A172 (cell line): ENCODE measurements at places on chromosomes 16 and 17.

DNA sequence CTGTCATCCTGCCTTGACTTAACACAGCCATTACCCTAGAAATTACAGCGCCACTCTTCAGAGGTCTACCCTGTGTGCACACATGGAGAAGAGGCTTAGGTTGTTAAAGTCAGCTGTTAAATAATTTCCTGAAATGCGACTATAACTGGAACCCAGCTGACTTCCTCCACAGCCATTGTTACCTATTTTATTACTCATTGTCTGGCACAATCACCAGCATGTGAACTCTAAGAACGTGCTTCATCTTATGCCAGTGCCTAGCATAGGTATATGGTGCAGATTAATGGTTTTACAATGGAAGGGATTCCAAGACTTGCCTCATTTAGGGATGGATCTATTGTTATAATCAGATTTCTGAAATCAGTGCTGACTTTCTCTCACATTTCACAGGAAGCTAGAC lies 11.9 kb downstream of the RDM1 start:
- DNase-seq, result no peak

- peak; percentile 74 for DNase-seq
These were observed 25.4 kb upstream of the HOXB13 start for GRCh38 chr17:48753794-48754499.

GRCh38 chr17:51056813-51057510 lies 63.7 kb downstream of the SPAG9 start:
- DNase-seq, result peak; percentile 61

DNA sequence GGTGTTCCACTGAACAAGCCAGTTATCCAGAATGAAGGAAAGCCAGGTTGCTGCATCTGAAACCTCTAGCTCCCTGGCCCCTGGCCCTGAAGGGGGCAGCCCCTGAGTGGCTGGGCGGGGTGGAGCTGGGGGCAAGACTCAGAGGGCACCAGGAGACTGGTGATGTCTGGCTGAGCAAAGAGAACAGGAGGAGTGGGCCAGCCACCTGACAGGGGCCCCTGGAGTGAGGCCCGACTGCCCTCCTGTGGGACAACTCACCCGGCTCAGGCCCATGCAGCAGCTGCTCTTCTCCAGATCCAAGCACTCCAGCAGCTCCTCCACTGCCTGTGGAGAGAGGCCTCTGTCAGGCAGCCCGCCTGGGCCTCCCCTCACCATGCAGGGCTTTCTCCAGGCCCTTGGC lies 60.4 kb downstream of the PIPOX start:
- DNase-seq, result peak; percentile 50

DNA sequence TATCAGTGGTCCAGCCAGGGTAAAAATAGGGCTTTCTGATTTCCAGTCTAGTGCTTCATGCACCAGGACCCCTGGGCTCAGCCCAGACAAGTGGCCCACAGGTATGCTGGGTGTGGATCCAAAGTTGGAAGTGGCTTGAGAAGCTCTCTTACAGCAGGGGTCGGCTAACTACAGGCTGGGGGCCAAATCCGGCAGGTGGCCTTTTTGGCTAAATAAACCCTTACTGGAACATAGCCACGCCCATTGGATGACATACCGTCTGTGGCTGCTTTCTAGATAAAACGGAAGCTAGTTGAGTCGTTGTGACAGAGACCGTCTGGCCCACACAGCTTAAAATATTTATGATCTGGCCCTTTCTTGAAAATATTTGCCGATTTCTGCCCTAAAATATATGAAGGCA lies 119.0 kb upstream of the CDC42EP4 start:
- DNase-seq, result peak; percentile 58

GRCh38 chr16:83661656-83662055 lies 146.1 kb upstream of the HSBP1 start:
- DNase-seq, result no peak

- DNase-seq, result peak; percentile 44
These were observed 9.3 kb downstream of the GJD3 start for GRCh38 chr17:40355123-40355803.

DNA sequence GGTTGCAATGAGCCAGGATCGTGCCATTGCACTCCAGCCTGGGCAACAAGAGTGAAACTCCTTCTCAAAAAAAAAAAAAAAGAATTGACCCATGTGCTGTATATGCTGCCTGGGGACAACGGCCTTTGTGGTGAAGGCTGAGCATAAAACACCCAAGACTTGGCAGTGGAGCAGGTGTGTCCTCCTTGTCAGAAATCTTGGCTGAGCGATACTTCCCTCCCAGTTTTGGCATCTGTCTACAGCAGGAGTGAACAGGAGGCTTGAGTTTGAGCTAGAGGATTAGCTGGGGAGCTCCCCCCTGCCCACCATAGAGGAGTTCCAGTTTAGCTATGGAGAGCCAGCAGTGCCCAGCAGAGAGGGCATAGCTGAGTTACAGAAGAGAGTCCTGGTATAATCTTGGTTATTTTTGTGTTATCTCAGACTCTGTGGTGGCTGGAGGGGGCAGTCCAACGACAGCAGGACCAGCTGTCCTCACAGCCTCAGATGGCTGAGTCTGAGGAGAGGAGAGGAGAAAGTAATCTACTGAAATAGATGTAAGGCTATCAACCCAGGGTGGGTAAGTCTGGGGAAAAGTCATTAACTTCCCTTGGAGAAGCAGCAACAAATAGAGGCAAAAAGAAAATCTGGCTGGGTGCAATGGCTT lies 18.4 kb downstream of the SP2 start:
- DNase-seq, result no peak

DNA sequence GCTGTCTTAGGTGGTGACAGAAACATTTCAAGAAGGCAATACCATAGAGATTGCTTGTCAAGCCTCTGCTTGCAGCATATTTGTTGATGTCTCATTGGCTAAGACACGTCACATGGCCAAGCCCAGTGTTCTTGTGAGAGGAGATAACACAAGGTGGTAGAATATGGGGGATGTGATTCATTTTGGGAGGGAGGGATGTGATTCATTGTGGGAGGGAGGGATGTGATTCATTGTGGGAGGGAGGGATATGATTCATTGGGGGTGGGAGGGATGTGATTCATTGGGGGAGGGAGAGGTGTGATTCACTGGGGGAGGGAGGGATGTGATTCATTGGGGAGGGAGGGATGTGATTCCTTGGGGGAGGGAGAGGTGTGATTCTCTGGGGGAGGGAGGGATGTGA lies 470.5 kb upstream of the SALL1 start:
- DNase-seq, result peak; percentile 34

DNA sequence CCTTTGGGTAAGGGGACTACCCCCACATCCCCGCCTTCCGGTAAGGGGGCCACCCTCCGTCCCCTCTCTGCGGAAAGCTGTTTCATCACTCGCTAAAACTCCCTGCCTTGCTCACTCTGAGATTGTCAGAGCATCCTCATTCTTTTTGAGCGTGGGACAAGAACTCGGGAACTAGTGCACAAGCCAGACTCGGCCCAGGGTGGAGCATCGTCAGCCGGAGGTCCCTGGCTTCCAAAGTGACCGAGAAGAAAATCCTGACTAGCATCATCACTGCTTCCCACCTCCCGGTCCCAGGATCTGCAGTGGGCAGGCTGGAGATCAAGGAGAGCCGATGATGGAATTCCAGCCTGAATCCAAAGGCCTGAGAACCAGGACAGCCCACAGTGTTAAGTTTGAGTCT lies 380.3 kb downstream of the SEC14L1 start:
- no peak for DNase-seq

DNA sequence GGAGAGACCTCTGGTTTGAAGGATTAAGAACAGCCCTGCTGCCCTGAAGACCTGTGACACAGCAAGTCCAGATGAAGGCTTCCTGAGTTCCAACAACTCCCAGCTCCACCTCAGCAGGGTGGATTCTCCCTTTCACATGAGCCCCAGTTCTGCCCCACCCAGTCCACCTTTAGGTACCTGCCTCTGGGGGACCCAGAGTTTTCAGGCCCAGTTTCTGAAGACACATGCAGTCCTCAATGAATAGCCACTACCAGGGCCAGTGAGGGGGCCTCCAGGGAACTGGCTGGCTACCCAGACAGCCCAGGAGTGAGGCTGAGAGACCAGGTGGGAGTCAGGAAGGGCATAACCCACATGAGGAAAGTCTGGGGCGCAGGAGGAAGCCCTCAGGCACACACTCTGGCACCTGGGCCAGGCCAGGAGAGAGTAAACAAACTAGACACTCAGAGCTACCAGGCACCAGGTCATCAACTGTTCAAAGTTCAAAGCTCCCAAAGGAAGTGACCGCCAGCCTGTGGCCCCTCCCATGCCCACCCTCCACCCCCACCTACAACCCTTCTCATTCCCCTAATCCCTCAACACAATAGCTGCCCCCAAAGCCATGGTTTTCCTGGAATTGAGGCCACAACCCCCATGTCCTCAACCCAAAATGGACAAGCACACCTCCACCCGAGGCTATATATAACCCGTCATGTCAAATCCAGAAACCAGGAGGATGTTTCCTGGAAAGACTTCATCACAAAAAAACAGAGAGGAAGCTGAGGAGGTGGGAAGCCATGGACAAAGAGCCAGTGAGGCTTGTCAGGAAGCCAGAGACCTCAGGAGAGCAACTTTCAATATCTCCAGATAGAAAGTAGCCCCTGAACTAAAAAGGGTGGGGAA lies 2.1 kb downstream of the MYO18A start:
- no peak for DNase-seq

DNA sequence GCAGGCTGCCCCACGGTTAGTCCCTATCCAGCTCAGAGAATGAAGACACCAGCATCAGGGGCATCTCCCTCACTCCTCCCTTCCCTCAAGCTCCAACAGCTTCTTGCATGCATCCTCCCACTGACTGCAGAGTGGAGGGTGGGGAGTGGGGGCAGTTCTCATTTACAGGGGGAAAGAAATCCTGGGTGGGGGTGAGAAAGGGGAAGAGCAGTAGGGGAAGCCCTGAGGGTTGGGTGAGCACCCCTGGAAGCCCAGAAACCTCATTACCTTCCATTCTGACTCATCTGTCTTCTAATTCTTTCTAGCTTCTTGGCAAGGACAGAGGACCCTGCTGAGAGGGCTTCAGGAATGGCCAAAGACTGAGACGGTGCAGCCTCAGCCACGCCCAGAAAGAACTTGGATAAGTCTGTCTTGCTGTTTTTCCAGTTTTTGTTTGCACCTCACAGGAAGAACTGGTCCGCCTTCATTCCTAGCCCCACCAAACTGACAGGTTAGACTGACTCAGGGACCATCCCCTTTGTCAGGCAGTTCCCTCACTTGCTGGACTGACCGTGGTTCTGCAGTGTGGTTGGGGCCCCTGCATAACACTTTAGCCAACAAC lies 52.5 kb upstream of the WSB1 start:
- DNase-seq, result peak; percentile 65

DNA sequence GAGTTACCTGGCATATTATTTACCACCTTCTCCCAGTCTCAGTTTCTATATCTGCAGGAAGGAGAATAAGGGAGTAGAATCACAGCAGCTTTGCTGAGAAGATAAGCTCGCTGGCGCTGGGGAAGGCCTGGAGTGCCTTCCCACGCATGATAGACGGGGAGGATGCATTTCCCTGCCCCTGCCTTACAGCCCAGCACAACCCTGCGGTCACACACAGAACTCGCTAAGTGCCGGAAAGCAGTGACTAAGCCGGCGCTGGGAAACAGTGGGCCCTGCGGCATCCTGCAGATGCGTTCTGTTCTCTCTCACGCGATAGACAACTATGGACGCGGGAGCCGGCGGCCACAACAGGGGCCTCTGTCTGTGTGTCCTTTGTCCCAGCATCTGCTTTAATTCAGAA lies 4.8 kb downstream of the CA5A start:
- peak; percentile 34 for DNase-seq

GRCh38 chr16:31696968-31697743 lies 169.5 kb downstream of the AHSP start:
- DNase-seq, result peak; percentile 13

DNA sequence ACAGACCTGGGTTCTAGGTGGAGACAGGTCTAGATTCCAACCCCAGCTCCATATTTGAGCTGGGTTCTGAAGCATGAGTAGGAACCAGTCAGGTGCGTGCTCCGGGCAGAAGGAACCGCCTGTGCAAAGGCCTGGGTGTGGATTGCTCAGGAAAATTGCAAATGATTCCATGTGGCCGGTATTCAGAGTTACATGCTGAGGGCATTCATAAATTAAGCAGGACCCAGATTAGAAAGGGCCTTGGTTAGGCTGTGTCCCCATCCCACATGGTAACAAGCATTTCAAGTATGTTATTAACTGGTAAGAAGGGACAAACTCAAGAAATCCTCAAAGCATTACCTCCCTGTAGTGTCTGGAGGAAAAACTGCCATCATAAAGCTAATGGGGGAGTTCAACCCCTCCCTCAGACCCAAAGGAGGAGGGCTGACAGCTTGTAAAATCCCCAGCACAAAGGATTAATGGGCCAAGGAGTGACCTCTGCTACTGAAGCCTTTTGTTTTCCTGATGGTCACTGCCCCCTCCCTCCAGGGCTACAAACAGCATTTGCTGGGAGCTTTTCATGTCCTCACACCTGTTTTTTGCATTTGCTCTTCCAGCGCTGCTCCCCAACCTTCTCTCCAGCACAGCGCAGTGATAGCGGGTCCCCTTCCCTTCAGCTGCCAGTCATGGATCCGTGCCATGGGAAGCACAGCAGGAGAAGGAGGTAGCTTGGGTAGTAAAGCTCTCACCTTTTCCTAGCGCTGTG lies 218.0 kb downstream of the C16orf95 start:
- no peak for DNase-seq

DNA sequence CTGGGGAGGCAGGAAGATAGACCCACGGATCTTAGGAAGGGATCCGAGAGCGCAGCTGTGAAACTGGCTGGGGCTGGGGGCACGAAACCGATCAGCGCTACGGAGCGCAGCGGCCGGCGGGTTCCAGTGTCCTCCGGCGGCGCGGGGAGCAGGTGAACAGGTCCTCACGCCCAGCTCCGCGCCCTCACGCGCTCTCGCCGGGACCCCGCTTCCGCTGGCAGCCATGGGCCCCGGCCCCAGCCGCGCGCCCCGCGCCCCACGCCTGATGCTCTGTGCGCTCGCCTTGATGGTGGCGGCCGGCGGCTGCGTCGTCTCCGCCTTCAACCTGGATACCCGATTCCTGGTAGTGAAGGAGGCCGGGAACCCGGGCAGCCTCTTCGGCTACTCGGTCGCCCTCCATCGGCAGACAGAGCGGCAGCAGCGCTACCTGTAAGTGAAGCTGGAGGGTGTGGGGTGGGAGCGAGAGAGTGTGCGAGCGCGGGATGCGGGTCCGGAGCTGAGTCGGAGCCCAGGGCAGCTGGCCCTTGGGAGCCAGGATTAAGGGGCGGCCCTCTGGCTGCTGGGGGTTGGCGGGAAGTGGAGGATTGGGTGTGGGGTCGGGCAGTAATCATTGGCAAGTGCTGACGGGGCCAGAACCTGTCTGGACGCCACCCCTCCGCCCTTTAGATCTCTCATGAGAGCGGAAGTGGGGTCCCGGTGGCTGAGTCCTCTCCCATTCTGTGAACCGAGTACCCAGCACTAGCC lies 479 bp downstream of the ITGA3 start:
- DNase-seq, result peak; percentile 67

DNA sequence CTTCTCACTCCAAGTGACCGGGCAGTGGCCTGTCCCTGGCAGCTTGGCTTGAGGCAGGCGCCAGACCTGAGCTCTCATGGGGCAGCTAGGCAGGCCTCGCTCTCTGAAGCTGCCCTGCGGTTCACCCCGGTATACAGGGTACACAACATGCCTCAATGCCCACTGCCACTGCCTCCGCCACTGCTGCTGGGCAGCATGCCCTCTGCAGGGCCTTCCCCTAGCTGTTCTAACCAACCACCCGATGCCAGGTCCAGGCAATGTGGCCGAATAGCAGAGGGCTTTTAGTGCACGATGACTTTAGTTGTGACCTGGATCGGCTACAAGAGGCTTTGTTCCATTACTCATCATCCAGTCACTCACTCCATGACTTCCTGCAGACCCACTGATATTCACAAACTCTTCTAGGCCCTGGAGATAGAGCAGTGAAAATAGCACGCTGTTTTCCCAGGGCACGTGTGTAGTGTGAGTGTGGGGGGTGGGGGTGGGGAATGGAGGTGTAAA lies 19.7 kb downstream of the CDC42EP4 start:
- DNase-seq, result peak; percentile 95

GRCh38 chr17:4947010-4947410 lies 1.3 kb downstream of the PFN1 start:
- no peak for DNase-seq
